ENCODE measurements at places on chromosomes 3 and 15.

DNA sequence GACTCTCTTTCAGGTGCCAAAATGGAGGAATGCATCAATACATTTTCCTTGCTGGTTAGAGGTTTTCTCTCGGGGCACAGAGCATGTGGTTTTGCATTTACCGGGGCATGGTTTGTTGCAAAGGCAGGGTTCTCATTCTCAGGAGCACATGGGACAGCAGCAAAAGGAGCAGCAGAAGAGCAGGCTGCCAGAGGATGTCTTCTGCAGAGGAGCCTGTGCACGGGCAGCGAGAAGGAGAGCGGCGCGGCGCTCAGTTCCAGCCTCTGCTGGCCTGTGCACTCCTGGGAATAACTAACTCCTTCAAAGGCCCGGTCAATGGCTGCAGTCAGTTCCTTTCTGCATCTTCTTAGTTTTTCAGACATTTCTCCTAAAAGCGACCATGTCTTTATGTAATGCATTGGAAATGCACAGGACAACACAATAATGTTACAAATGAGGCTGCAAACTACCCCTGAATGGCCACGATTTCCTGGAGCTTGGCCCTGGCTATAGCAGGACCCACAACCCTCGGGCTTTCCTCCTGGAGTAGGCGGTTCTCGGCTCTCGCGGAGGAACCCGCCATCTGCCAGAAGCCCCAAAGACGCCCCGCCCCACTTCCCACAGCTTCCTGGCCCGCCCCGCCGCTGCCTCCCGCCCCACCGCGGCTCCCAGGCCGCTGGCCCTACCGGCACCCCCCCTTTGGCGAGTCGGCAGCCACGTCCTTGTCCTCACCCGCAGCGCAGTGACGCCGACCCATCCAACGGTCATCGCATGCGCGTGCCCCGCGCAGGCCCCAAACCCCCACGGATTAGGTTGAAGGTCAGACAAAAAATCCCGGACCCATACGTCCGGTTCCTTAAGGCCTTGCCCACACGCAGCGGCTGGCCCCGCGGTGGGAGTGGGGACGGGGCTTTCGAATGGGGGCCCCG lies at the start of gene C3orf62:
Gene C3orf62 (minus strand): TSS at position 758 of the 908 bp plus-strand sequence. CDS start 360 bp downstream, at position 398.
- no peak for DNase-seq

GRCh38 chr15:89893027-89893426 lies 767 bp downstream of the AP3S2 start:
- no peak for DNase-seq

- no peak for DNase-seq
Measured at GRCh38 chr15:25671132-25671531, 192.0 kb downstream of the ATP10A start.

GRCh38 chr3:15206662-15207576 lies 873 bp downstream of the CAPN7 start:
- DNase-seq = peak; percentile 38

- no peak for DNase-seq
Measured at GRCh38 chr15:77371850-77372563, 47.9 kb downstream of the PEAK1 start.

- DNase-seq = no peak
Measured at GRCh38 chr15:58761010-58761388, 10.1 kb upstream of the MINDY2 start.

DNA sequence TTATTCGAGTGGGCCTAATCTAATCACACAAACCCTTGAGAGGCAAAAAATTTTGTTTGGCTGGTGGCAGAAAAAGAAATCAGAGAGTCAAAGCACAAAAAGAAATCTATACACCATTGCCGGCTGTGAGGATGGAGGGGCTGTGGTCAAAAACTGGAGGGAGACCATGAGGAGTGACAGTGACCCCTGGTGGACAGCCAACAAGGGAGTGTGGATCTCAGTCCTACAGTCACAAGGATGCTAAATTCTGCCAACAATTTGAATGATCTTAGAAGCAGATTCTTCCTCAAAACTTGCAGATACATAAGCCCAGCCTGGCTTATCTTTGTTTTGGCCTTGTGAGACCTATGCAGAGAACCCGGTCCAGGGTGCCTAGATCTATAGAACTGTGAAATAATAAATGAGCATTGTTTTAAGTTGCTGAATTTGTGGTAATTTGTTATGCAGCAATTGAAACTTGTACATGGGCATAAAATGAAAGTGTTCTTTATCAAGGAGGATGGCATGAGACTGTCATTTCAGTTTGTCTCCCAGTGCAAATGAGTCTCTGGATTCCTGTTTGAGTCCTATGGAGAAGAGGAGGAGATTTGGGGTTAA lies 103.0 kb upstream of the ARHGEF26 start:
- DNase-seq = no peak

- no peak for DNase-seq
Measured at GRCh38 chr3:96465521-96465920, 348.9 kb upstream of the EPHA6 start.

DNA sequence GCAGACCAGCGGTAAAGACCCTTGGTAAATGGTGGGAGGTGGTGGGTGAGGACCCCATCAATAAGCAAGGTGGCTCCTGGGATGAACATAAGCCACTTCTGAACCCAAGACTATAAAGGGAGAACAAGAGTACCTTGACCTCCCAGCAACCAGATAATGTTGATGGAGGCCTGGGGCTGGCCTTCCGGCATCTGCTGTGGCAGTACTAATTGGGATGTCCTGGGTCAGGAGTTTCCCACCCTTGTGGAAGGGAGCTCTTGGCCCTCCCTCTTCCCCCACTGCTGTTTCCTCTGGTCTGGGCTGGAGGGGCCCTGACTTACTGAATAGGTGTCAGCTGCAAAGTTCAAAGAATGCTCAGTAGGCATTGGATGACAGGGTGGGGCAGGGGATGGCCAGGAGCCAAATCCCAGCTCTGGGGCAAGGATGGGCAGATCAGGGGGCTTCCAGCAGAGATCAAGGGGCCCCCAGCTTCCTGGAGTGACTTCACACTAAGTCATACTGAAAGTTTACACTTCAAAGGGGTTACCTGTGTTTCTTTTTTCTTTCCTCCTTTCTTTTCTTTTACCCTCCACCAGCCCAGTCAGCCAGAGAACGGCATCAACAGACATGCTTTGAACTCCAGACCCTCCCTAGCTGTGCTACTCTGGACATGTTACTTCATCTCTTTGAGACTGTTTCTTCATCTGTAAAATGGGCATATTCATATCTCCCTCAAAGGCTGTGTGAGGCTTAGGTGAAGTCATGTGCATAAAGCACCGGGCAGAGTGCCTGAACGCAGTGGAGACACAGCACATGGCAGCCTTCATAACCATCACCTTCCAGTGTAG lies 1.5 kb downstream of the RBP1 start:
- no peak for DNase-seq

- DNase-seq = no peak
Measured at GRCh38 chr3:55452886-55453285, 34.2 kb downstream of the WNT5A start.

- DNase-seq = no peak
Measured at GRCh38 chr3:114294940-114295480, 1.2 kb downstream of the TIGIT start.

DNA sequence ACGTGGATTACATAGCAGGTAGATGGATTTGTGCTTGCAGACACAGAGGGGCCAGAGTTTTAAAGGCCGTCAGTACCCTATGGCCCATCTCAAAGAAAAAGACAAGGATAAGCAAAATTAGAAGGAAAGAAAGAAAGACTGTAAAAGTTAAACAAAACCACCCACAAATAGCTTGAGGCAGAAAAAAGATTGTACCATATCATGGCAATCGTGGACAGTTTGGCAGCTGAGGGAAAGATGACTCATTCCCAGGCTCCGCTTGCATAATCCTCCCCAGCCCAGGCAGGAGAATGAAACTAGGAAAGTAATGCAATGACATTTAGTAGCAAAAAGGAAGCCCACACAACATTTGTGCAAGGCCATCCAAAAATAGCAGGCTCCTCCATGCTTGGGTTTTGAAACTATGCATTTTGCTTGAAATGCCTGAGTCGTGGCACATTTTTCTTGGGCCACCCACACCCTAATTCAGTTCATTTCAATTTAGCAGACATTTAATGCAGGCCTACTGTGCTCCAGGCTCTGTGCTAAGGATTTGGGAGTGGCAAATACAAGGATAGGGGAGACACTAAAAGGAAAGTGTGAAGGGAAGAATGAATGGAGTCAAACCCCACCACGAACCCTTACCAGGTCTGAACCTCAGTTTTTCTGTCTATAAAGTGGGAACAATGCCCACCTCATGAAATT lies 40.9 kb upstream of the SMAD3 start:
- DNase-seq = peak; percentile 97

GRCh38 chr3:136270179-136270578 lies 20.0 kb downstream of the PCCB start:
- DNase-seq = no peak

GRCh38 chr3:4340411-4341335 lies 37.5 kb downstream of the SETMAR start:
- DNase-seq = no peak

- DNase-seq = no peak
Measured at GRCh38 chr3:193241716-193242115, 694 bp downstream of the PLAAT1 start.

GRCh38 chr15:25795712-25796111 lies 67.4 kb downstream of the ATP10A start:
- DNase-seq = no peak

GRCh38 chr15:34799149-34800101 lies 4.1 kb upstream of the ACTC1 start:
- DNase-seq = no peak

- no peak for DNase-seq
Measured at GRCh38 chr3:167843481-167843880, 108.0 kb downstream of the SERPINI1 start.

- DNase-seq = no peak
Measured at GRCh38 chr3:13028010-13028821, 45.0 kb downstream of the IQSEC1 start.

GRCh38 chr3:113783463-113783862 lies 36.6 kb downstream of the ATP6V1A start:
- DNase-seq = peak; percentile 63

- DNase-seq = no peak
Measured at GRCh38 chr15:56910801-56911200, 7.6 kb upstream of the TCF12 start.

DNA sequence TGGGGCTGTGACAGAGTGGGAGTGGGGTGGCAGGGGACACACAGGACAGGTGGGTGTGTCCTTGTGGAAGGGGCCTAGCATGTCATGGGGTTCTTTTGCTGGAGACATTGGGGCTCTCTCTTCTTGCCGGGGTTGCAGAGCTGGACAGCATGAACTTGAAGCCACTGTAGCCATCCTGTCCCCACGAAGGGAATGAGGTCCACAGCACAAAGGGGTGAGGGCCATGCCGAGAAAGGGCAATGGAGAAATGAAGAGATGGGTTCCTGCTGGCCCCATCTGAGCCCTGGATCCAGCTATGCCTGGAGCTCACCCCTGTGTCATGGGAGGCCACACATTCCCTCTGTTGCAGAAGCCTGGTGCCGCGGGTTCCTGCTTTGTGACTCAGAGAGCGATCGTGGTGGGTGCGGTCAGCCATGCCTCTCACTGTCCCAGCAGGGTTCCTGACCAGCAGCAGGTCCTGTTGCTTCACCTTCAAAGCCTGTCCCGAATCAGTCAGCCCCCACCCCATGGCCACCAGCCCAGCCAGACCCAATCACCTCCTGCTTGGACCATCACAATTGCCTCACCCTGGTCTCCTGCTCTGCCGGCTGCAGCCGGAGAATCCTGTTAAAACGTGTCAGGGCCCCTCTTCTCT lies 50.0 kb downstream of the DNAJB8 start:
- DNase-seq = peak; percentile 51

GRCh38 chr3:29642393-29643033 lies 361.6 kb downstream of the RBMS3 start:
- DNase-seq = no peak

DNA sequence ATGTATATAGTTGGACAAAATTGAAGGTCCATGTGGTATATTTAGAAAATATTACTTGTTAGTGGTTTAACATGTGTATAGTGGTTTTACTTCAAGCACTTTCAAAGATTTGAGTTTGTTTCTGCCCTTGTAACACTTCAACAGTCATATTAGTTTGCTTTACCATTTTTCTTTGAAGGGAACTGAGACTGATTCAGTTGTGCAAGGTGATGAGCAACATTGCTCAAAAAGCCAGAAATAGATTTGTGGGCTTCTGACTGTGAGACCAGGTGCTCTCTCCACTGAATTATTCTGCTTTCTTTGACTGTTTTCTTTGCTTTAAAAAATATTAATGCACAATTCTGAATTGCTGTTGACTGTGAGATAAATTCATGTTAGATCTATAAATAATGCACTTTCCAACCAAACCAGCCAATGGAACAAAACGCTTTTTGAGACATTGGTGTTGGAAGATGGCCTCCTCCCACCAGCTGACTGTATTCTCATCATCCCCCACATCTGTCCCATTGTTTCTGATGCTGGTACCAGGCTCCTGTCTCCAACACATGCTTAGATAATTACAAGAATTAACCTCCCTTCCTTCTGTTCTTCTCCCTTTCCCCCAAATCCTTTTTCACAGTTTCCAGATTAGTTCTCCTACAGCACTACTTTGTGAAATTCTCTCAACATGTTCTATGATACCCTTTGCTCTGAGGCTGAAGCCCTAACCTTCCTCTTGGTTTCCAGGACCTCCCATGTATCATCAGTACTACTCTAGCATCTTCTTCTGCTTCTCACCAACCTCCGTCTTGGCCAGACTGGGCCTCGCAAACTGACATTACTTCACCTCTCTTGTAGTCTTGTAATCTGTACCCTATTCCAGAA lies 27.9 kb downstream of the PLCL2 start:
- no peak for DNase-seq

DNA sequence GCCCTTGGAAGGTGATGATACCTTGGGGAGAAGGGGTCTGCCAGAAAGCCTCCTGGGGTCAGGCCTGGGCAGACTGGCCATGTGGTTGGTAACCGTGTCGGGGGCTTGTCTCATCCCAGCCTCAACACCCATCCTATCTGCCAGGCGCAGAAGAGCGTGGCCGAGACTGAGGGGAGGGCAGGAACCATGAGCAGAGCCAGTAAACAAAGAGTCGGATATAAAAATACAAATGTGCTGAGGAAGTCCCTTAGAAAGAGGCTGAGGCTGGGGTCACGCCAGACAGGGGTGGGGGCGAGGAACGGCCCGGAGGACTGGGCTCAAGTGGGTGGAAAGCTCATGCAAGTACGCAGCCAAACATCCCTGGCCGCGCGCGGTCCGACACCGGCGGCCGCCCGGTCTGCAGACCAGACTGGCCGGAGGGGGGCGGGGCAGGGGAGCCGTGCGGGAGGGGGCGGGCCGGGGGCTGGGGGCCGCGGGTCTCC lies 1.9 kb downstream of the CAMK2N2 start:
- DNase-seq = no peak

All from HS-27A (cell line).